GM23338 (cell line): ENCODE measurements at places on chromosomes 4 and X.

DNA sequence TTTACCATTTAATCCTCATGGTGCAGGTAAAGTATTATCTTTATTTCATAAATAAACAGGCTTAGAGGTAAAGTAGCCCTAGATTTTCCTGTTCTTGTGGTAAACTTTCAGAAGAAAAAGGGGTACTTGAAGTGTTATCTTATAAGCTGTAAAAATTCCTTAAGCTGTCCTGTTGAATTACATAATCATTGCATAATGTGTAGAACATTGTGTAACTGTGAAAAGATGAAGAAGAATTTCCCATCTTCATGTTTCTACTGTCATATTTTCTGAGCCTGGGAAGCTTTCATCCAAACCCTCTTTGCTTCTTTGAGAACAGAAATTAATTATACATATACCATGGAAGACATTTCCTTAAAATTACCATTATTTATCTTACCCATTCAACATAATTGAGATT lies 90.5 kb downstream of the ELOVL6 start:
- no peak for DNase-seq
- H3K27me3 ChIP-seq = no peaks in the 10 kb centered on the region
- no peak overlapping the region; the same call in 1 of the 2 replicates for H3K27ac ChIP-seq
- H3K36me3 ChIP-seq = no peaks in the 10 kb centered on the region
- H3K4me1 ChIP-seq = peaks cover 47% of the 10 kb centered on the region

GRCh38 chrX:11336201-11336600 lies 43.0 kb downstream of the AMELX start:
- no peaks in the 10 kb centered on the region for H3K4me1 ChIP-seq
- H3K36me3 ChIP-seq = no peaks in the 10 kb centered on the region
- no peak for DNase-seq
- H3K27ac ChIP-seq = no peak overlapping the region
- H3K27me3 ChIP-seq = no peaks in the 10 kb centered on the region

GRCh38 chr4:126708716-126709115 lies 924.0 kb upstream of the INTU start:
- no peaks in the 10 kb centered on the region for H3K36me3 ChIP-seq
- H3K27me3 ChIP-seq = no peaks in the 10 kb centered on the region
- no peaks in the 10 kb centered on the region for H3K4me1 ChIP-seq
- H3K4me3 ChIP-seq = no peak overlapping the region

GRCh38 chrX:119512146-119512800 lies 44.0 kb downstream of the SLC25A5 start:
- DNase-seq = peak; percentile 82
- H3K4me1 ChIP-seq = no peaks in the 10 kb centered on the region
- no peak overlapping the region for H3K4me3 ChIP-seq
- no peak overlapping the region for H3K27ac ChIP-seq

DNA sequence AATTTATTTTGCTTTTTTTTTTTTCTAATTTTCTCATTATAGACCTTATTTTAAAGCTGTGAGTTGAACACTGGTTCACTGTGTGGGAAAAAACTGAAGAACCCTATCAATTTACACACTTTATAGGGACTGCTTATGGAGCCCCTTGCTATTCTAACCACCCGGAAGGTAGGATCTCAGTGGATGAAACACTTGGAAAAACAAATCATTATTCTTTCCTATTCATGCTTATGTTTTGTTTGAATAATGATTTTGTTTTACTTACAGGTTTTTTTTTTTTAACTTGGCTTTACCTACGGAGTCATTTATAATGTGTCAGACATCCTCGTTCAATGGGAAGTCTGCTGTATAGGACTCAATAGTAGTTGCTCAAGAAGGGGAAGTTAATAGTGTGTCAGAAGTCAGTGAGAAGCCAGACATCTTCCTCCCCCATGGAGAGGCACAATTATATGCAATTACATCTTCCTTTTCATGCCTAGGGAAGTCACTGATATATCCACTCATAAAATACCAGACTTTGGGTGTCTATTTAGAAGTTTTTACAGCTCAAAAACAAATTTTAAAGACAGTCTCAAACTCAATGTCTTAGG lies 113.2 kb downstream of the ARSF start:
- DNase-seq = no peak
- no peaks in the 10 kb centered on the region for H3K27me3 ChIP-seq
- H3K4me1 ChIP-seq = no peaks in the 10 kb centered on the region

DNA sequence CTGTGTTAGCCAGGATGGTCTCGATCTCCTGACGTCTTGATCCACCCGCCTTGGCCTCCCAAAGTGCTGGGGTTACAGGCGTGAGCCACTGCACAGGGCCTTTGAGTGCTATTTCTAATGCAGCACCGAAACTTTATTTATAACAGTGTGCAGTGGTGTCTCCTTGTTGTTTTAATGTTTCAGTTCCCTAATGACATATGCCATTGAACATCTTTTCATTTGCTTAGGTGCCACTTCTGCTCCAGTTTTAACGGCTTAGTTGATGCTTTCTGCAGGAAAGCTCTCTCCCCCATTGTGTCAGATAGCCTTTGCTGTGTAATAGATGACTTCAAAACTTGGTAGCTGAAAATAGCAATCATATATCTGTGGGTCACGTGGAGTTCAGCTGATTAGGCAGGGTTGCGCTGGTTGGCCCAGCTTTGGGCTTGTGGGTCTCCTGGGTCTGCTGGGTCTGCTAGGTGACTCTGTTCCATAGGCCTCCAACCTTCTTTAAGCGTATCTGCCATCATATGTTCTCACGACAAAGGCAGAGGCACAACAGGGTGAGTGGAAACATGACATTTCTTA lies 76.4 kb upstream of the SHISA3 start:
- H3K27ac ChIP-seq = no peak overlapping the region
- H3K4me3 ChIP-seq = no peak overlapping the region
- peaks cover 11% of the 10 kb centered on the region for H3K4me1 ChIP-seq
- DNase-seq = no peak
- H3K27me3 ChIP-seq = no peaks in the 10 kb centered on the region

DNA sequence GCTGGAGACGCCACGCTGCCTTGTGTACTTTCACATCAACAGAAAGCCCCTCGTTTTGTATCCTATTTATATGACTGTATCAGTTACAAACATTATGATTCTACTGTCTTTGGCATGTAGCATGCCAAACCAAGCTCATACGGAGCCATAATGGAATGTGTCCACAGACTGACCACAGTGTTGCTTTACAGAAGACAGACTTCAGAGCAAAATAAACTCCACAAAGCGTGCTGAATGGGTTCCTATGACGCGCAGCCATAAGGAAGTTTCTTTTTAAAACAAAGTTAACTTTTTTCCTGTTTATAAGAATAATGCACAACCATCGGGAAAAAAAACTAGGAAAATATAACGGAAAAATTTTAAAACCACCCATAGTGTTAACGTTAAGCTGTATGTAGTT lies 136.0 kb downstream of the STOX2 start:
- H3K4me1 ChIP-seq = peaks cover 6% of the 10 kb centered on the region
- no peak overlapping the region for H3K4me3 ChIP-seq
- peaks cover 14% of the 10 kb centered on the region for H3K27me3 ChIP-seq
- no peaks in the 10 kb centered on the region for H3K36me3 ChIP-seq
- DNase-seq = no peak
